ENCODE measurements at places on chromosomes 11 and 22. TPM values are rescaled to one million over a fixed set of nuclear protein-coding genes. Genes with fewer than 3 reads are reported as not detected.

The CAVIN3 gene
- polyA plus RNA-seq: 5.0 TPM

The TRIM49 gene
- not detected for polyA plus RNA-seq

The SLCO2B1 gene
- 0.55 TPM for polyA plus RNA-seq

The PRR33 gene
- not detected for polyA plus RNA-seq

Data from CD14-positive monocyte (primary cell).